AG09309 (cell line): ENCODE measurements at places on chromosomes 5 and 9.

DNA sequence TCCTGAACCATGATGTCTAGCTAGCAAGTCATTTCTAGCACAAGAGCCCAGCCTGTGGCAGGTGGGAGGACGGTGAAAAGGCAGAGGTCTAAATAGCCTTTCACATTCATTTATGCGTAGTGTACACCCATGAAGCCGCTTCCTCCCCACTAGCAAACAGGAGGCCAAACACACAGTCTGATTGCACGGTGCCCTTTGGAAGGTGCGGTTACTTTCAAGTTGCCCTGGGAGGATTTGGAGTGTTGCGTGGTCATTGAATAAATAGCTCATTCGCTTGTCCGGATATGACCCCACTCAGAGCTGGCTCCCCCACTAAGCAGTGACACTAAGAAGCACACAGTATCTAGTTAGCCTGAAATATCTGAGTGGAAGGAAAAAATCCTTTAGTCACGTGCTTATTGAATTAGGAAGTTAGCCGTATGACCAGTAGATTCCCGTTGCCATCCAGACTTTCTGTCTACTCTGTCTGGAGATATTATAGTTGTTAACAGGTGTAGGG, 664 bp upstream of the ARSB start:
- DNase-seq = no peak

DNA sequence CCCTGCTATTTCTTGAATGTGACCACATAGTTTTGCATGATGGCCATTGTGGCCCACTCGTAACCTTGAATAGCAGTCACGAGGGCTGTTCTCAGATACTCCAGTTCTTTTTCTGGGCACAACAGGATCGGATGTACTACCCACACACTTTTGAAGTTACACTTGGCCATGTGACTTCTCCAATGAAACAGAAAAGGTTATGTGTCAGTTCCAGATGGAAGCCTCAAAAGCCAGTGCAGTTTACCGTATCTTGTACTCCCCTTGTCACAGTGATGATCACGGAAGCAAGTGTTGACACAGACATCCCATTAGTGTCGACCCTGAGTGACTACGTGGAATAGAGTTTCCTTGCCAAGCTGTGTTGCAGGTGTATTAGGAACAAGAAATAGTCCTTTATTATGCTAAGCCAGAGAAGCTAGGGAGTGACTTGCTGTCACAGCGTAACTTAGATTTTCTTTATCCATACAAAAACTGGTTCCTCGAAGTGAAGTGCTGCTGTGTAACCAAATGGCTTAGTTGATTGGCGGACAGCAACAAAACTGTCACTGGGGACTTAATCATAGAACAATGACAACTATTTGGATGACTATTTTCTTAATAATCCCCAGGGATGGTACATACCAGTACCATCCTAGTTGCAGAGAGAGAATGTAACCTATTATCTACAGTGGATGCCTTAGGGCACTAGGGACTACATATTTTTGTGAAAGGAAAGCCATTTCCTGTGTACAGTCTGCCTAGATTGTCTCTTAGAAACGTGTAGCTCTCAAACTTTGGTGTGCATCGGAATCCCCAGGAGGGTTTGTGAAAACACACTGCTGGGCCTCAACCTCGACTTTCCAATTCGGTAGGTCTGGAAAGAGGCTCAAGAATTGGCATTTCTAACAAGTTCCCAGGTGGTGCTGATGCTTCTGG, 90.1 kb upstream of the DMRT1 start:
- DNase-seq = no peak

- DNase-seq = no peak
Observed at GRCh38 chr5:14286574-14287421, 143.7 kb downstream of the TRIO start.

GRCh38 chr5:174300941-174301761, 255.6 kb downstream of the NSG2 start:
- DNase-seq = no peak

GRCh38 chr9:112174965-112175795, at the start of gene SUSD1:
Gene SUSD1, minus strand, starts transcription at chr9:112175297. Its CDS starts 62 bp downstream, at chr9:112175235.
- no peak for DNase-seq

DNA sequence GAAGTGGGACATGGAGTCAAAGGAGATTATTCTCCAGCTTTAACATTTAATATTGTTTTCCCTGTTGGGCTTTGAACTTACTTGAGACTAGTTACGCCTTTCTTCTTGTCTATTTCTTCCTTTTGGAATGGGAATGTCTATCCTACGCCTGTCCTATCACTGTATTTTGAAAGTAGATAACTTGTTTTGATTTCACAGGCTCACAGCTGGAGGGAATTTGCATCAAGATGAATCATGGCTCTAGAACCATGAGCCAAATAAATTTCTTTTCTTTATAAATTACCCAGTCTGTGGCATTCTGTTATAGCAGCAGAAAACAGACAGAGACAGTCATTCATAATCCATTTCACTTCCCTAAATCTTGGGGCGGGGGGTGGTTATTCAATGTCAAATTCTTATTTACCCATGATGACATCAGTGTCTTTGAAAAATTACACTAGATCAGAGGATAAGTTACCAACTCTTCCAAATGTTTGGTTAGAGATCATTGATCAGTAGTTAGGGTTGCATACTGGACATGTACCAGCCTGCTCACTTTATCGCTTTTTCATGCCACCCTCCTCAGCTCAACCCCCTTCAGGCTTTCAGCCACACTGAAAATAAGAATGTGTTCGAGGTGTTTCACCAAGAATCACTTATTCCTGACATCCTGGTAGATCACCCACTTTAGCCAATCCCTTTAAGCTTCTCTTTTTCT, 419.6 kb upstream of the PIK3R1 start:
- no peak for DNase-seq

GRCh38 chr5:40390281-40391149, 289.2 kb upstream of the PTGER4 start:
- no peak for DNase-seq

DNA sequence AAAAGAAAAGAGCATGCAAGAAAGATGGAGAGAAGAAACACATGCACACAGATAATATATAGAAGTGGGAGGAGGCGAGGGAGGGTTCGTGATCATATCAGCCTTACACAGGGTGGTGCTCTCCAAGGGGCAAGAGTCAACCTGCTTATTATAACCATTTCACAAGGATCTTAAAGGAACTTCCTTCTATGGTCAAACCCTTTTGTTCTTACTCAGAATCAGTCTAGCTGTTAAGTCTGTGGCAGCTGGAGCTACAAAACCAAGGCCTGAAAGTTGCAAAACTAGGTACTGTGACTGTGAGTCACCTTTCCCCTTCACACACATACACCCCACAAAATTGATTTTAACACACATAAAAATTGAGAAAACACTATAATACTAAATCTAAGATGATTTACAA, 18.5 kb upstream of the ERMP1 start:
- peak; percentile 47 for DNase-seq

DNA sequence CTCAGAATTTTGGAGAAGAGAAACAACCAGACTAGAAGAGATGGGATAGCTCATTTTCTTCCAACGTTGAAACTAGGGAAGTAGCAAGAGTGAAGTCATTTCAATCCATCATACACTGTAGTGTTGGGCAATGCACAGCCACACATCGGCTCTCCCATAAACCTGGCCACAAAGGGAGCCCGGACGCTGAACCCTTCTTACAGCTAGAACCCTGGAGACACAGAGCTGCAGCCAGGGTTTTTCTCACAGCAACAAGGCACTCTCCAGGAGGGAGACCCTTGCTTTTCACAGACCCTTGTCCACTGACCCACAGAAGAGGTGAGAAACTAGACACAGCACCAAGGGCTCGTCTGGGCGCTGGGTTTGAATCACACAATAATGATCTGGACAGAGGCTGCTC, 101.4 kb upstream of the FSTL4 start:
- no peak for DNase-seq

DNA sequence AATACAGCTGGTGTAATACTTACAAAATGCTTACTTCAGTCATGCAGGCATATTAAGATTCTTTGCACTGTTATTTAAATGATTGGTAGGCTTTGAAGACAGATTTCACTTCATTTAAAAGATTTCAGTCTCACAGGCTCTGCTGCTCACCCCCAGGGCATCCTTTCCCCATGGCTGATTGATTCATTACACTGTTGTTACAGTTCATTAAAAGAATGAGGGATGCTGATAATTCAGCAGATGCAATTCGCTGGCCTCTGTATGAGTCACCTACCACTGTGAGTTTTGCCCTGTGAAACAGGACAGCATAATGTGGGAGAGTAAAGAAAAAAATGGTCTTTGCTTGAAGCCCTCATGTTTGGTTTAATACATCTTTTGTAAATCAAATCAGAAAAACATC, 246.9 kb downstream of the CYLC2 start:
- DNase-seq = no peak

DNA sequence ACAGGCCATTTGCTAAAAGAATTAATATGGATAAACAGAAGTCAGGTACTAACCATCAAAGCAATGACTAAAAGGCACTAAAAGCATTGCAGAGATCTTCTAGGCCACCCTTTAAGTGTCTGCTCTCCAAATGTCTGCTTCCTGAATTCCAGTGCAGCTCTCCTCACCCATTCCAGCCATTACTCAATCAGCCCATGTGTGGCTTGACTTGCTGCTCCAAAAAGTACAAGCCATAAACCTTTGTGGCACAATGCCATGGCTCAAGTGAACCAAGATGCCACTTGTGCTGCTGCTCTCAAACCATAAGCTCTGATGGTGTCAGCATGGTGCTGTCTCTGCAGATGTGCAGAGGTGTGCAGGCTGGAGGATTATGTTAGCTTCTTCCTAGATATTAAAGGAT, 290.2 kb upstream of the POU5F2 start:
- peak; percentile 71 for DNase-seq

- no peak for DNase-seq
Observed at GRCh38 chr5:90803876-90804275, 245.3 kb downstream of the ADGRV1 start.

DNA sequence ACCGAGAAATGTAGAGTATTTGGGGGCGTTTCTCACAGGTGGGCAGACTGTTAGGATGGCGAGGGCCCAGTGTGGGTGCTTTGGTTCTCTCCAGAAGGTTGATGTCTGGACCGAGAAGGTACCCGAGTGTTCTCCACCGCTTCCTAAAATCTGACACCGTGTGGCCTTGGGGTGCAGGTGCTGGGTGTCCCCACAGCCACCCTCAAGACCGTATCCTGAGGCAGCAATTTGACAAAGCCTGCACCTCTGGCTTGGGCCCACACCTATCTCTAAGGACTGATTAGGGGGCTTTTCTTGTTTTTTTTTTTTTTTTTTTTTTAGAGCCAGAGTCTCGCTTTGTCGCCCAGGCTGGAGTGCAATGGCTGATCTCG, 1.3 kb downstream of the PPP1R26 start:
- DNase-seq = no peak

GRCh38 chr5:33933723-33934169, 2.4 kb upstream of the RXFP3 start:
- DNase-seq = no peak

DNA sequence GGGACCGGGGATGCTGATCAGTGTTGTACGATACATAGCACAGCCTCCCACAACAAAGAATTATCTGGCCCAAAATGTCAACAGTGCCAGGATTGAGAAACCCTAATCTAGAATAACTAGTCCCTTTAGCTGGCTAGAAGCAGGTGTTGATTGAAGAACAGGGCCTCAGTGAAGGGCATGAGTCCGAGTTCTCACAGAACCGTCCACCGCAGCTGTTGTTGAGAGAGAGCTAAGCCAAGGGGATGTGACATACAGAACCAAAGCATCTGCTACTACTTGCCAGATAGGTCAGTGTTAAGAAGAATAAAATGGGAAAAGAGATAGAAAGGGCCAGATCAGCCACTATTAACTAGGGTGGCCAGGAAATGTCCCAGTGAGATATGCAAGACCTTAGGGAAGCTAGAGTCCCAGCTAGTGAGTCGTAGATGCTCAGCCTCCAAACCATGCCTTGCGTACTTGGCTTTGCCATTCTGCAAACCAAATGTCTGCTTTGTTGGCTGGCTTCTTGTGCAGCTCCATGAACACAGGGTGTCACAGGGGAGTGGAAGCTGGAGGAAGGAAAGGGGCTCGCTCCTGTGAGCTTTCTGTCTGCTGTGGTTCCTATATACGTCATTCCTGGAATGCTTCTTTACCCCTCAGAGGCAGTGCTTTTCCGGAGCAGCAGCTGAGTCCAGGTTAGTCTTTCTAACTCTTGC, 68.9 kb downstream of the FBXO38 start:
- no peak for DNase-seq

DNA sequence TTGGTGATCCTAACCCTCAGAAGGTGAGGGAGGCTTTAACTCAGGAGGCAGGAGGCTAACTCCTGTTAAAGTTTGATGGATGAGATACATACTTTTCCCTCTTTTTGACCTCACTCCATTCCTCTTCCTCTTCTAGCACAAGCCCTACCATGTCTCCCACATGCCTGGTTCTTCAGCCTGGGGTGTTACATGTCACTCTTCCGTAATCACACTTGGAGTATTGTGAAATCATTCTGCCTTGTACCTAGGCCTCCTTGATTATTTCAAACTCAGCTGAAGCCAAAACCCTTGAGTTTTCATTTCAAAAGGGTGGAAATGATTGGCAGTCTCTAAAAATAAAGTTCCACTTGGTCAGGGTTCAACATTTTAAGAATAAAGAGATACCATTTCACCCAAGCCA, 1.8 kb downstream of the PLAC8L1 start:
- DNase-seq = no peak

DNA sequence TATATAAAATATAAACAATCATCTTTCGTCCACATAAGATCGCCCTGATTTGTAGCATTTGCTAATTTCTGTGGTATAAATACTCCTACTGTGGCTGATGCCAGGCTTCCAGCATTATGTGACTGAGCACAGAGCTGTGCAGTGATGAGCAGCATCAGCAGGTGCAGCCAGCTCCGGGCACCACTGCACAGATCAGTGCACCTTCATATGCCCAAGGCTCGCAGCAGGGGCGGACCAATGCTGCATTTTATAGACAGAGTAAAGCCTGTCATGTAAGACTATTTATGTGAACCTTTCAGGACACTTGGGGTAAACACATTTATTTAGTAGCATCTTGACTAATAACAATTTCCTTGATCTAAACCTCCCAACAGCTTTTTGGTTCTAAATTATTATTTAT, 53.1 kb downstream of the LMNB1 start:
- no peak for DNase-seq

DNA sequence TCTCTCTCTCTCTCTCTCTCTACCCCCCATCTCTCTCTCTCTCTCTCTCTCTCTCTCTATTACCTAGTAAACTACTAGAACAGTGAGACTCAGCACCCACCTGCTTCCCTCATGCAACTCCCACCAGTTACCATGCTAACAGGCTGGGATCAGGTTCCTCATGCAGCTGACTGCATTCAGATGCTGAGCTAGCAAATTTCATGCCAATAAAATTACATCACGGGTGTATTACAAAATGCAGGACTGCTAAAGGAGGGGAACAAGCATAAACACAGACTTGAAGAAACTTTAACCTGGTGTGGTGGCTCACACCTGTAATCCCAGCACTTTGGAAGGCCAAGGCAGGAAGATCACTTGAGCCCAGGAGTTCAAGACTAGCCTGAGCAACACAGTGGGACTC, 76.0 kb downstream of the CEMIP2 start:
- no peak for DNase-seq
